ENCODE measurements at places on chromosomes 12 and 14. TPM values are rescaled to one million over a fixed set of nuclear protein-coding genes. Genes with fewer than 3 reads are reported as not detected.

ART4 gene
- not detected for total RNA-seq

KRT2 gene
- total RNA-seq: not detected

RIN3 gene
- total RNA-seq: 21.1 TPM

ERGIC2 gene
- total RNA-seq: 65.8 TPM

STYK1 gene
- 0.20 TPM for total RNA-seq

KRT85 gene
- not detected for total RNA-seq

AMIGO2 gene
- 91.4 TPM for total RNA-seq

PRR4 gene
- 1.6 TPM for total RNA-seq

OTX2 gene
- total RNA-seq: not detected

NOP9 gene
- 18.8 TPM for total RNA-seq

MYH6 gene
- total RNA-seq: 0.13 TPM

KMT2D gene
- total RNA-seq: 30.6 TPM

RBM19 gene
- total RNA-seq: 16.6 TPM

EP400 gene
- 26.3 TPM for total RNA-seq

MGAT4C gene
- total RNA-seq: 0.02 TPM

CLEC9A gene
- total RNA-seq: not detected

DAO gene
- not detected for total RNA-seq

BATF gene
- total RNA-seq: not detected

Measured in A549 treated with Hydrocortisone at 1 μM for 4 hours (cell line).